Glutamatergic neuron (in vitro differentiated cells): ENCODE measurements at places on chromosomes 6 and 20. TPM values are rescaled to one million over a fixed set of nuclear protein-coding genes. Genes with fewer than 3 reads are reported as not detected.

SALL4 gene
- 41.0 TPM for total RNA-seq

GRCh38 chr6:1201547-1202200 lies 110.2 kb upstream of the FOXQ1 start:
- no peak for DNase-seq

DPPA5 gene
- total RNA-seq: not detected

DNA sequence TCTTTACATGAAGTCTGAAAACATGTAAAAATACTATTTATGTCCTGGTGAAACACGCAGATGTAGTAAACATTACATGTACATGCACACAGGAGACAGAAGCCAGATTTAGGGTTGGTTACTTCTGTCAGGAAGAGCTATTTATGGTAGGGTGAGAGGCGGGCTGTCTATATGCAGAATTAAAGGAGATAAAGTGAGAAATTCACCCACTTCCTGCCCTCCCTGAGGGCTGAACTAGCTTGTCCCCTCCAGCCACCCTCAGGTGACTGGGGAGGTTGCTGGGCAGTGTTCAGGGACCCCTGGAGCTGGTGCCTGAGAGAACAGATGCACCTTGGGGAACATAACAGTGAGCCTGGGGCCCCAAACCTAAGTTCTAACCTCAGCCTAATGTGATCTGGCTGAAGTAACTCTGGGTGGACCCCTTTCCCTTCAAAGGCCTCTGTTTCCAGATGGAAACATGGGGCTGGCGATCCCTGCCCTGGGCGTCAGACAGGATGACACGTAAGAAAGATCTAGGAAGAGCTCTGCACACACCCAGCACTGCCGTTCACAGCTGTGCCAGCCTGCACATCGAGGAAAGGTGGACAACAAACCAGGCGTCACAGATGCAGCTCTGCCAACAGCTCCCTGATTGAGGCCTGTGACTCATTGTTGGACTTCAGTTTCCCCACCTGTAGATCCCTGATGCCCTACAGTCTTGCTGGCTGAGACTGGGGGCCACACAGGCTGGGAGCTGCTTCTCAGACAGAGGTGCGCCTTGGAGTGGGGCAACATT lies 1.3 kb downstream of the PI16 start:
- no peak for DNase-seq

DNA sequence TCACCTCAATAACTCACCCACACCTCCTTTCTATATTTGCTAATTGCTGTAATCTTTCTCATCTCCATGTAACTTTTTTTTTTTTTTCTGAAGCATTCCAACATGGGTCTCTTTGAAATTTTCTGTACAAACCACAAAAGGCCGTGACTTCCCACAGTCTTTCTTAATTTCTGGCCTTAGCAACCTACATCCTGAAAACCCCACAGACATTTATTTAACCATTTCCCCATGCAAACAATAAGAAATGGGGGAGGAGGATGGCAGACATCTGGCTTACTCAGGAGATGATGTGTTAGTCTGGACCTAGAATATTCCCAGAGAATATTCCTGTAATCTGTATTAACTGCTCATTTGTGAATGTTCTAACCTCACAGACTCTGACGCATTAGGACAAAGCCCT lies 57.6 kb downstream of the MEP1A start:
- no peak for DNase-seq

GRCh38 chr6:119627908-119628669 lies 278.5 kb upstream of the MAN1A1 start:
- no peak for DNase-seq

GRCh38 chr6:25975923-25976560 lies 13.4 kb downstream of the TRIM38 start:
- DNase-seq: no peak
